NCI-H2107 (cell line): ENCODE measurements at places on chromosomes 7 and 10.
A peak's percentile ranks its signal among the peaks of the same experiment; 100 is the strongest.

DNA sequence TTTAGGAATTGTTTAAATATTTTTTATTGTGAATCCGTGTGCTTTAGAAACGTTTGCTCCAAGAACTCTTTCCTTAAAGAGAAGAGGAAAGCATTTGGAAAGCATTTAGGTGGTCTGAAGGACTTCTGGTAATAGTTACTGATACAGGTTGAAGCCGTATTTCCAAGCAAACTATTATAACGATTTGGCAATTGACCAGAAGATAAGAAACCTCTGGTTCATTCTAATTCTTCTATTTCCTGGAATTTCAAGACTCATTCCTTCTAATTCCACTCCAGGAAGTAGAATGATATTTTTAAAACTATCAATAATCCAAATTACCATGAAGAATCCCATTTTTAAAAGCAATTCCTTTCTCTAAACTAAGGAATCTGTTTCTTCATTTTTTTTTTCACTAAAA is 158.9 kb upstream of the AGR3 start:
- DNase-seq = no peak

DNA sequence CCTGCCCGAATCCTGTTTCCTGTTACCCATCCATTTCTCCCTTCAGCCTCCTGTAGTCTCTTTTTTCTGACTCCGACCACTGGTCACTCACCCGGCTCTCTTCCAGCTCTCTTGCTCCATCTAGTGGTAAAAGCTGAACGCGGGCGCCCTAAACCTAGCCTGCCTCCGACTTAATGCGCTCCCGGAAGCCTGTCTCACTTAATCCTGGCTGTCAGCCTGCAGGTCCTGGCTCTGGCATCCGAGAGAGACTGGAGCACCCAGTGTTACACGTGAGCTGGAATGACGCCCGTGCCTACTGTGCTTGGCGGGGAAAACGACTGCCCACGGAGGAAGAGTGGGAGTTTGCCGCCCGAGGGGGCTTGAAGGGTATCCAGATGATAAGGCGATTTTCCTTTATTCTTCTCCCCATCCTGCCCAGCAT is 10.3 kb downstream of the SUMF2 start:
- DNase-seq = peak; percentile 69

DNA sequence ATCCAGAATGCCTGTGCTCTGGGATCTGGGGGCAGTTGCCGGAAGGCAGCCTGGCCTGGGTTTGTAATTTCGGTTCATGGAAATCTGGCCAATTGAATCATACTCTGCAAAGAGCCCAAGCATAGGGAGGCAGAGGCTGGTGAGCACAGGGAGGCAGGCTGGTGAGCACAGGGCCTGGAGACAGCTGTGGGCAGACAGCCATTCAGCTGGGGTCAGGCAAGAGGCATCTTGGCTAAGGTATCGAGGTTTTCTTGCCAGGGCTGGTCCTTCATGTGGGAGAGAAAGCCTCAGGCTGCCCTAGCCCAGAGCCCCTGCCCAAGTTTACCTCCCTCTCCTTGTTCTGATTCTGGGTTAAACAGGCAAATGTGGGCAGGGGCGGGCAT is 63.7 kb upstream of the BAIAP2L1 start:
- DNase-seq = no peak

GRCh38 chr10:22573820-22574569 is 140.4 kb downstream of the PIP4K2A start:
- DNase-seq = no peak

DNA sequence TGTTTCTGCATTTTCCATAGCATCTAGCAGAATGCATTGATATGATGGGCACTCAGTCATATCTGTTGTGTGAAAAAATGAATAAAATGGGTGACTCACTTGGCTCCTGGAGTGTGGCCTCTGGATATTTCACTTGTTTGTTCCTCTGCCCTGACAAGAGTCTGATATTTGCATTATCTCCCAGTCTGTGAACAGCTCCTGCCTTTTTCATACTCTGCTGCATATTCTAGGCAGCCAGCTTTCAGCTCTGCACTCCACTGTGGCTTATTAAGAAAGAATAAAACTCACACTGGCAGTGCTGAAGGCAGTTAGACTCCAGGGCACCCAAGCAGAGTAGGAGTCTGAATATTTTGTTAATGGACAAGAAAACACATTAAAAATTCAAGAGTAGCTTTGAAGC is 623.9 kb downstream of the SORCS1 start:
- no peak for DNase-seq

GRCh38 chr7:69757981-69758430 is 159.7 kb downstream of the AUTS2 start:
- no peak for DNase-seq

GRCh38 chr7:90965211-90965610 is 299.0 kb upstream of the FZD1 start:
- DNase-seq = no peak

GRCh38 chr10:71276873-71277272 is 42.2 kb upstream of the SLC29A3 start:
- no peak for DNase-seq

DNA sequence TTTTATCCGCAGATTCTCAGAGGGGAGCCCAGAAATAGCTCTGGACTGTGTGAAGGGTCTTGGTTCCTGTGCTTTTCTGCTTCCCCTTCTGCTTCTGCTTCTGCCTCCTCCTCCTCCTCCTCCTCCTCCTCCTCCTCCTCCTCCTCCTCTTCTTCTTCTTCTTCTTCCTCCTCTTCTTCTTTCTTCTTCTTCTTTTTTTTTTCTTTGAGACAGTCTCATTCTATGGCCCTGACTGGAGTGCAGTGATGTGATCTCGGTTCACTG is 11.6 kb downstream of the PDZD7 start:
- no peak for DNase-seq

- DNase-seq = no peak
These were observed 5.1 kb downstream of the RASGEF1A start for GRCh38 chr10:43261578-43262396.

DNA sequence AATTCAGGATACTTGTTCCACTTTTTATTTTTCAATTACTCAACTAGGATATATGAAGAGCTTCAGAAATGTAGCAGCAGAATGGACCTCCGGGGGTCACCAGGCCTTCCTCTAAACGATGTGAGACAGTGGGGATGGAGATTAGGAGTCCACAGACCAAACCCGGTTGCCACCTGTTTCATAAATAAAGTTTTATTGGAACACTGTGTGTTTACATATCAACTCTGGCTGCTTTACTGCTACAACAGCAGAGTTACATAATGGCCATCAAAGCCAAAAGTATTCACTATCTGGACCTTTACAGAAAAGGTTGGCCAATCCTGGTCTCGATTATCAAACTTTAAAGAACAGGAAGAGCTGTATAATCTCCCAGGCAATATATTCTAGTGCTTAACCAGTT is 30.8 kb downstream of the RAPGEF5 start:
- no peak for DNase-seq

DNA sequence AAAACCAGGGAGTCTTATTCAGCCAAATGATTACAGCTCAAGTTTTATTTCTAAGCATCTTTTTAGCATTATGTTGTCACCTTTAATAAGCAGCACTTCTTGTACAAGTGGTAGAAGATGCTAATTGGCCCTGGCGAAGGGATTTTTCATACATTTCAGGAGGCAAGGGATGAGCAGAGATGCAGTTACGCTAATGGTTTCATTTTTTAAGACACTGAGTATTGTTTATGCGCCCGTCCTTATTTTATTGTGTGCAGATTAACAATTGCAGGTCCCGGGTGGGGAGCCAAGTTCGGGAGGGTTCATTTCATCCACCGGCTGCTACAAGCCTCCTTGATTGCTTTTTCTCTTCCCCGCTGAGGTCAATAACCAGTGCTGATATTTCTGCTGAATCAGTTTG is 350.4 kb upstream of the FOXK1 start:
- DNase-seq = no peak

GRCh38 chr10:21138769-21139340 is 241.7 kb upstream of the NEBL start:
- no peak for DNase-seq

GRCh38 chr7:78499971-78500370 is 701.4 kb downstream of the PHTF2 start:
- no peak for DNase-seq

DNA sequence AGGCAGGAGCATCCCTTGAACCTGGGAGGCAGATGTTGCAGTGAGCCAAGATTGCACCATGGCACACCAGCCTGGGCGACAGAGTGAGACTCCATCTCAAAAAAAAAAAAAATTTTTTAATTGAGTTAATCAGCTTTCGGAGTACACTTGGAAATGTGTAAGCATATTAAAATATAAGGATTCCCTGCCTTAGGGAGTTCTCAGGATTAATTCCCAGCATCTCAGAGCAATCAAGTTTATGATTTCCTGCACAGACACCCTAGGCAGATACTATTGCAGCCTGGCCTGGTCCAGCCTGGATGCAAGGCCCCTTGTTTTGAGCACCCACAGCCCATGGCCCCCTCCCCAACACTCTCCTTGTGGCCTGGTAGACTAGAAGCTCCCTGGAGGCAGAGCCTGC is 39.8 kb downstream of the GFRA1 start:
- DNase-seq = no peak

GRCh38 chr7:30920584-30921539 is 9.2 kb downstream of the AQP1 start:
- no peak for DNase-seq

DNA sequence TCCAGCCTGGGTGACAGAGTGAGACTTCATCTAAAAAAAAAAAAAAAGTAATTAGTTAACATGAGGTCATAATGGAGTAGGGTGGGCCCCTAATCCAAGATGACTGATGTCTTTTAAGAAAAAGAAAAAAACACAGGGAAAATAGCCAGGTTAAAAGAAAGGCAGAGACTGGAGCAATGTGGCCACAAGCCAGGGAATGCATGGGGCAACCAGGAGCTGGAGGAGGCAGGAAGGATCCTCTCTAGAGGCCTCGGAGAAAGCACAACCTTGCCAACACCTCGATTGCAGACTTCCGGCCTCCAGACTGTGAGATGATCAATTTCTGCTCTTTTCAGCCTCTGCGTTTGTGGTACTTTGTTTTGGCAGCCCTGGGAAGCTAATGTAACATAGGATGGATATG is 121.5 kb downstream of the ITIH5 start:
- DNase-seq = no peak

DNA sequence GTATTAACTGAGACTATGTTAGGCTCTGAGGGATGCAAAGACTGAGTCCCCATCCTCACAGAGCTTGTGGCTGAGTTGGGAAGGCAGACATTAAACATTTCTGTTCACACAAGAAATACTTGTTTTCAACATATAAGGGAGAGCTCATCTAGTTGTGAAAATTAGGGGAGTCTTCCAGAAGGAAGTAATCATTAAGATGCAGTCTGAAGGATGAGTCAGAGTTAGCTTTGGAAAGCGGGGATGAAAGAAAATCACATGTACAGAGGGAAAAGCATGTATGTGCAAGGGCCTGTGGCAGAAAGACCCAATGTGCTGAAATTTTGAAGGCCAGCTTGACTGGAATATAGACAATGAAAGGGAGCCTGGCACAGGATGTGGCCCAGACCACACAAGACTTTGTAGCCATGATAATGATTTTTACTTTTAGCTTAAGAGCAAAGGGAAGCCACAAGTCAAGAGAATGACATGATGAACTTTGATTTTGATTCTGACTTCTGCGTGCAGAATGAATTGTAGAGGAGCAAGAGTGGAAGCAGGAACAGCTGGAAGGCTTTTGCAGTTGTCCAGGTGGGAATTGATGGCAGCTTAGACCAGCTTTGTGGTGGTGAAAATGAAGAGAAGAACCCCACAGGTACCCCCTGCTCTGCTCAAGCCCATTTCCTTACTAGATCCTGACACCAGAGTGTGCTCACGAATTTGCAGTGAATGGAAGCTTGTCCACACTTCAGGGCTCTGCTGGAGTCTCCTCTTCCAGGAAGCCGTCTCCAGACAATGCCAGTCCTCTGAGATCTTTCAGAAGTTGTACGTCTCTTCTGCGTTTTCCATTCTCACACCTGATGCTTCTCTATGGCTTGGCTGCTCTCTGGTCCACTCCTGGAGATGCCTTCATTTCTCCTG is 115.6 kb downstream of the ATXN7L1 start:
- no peak for DNase-seq

DNA sequence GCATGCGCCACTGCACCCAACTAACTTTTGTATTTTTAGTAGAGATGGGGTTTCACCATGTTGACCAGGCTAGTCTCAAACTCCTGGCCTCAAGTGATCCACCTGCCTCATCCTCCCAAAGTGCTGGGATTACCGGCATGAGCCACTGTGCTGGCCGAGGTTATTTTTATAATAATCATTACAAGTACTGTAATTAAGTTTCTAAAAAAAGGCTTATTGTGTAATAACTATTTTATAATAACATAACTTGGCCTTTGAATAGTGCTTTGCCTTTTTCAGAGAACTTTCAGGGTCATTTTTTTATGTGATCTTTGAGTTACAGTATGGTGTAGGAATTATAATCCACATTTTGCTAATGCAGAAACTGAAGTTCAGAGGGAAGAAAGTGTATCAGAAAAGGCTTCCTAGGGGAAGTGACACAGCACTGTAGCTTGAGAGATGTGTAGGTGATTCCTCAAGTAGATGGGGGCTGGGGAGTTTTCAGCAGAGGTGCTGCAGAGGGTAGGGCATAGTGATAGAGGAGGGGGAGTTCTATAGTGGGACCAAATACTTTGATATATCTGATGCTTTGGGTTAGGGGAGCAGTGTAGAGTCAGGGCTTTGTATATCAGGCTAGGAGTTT is 9.2 kb upstream of the SYPL1 start:
- DNase-seq = no peak

DNA sequence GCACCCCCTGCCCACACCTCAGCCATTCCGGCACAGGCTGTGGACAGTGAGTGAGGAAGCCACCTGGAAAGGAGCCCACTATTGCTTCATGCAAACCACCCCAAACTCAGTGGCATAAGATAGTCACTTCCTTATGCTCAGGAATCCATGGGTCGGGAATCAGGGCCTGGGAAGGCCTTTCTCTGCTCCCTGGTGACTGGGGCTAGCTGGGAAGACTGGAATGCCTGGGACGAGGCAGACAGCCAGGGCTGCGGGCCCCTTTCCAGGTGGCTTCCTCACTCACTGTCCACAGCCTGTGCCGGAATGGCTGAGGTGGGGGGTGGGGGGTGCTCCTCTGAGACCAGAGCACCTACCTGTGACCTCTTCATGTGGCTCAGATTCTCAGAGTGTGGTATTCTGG is 74.1 kb upstream of the GRB10 start:
- DNase-seq = no peak

GRCh38 chr7:124649397-124650014 is 116.1 kb downstream of the GPR37 start:
- no peak for DNase-seq

GRCh38 chr10:131825150-131825848 is 75.5 kb upstream of the PPP2R2D start:
- DNase-seq = no peak
